NCI-H1436 treated with DMSO at 0.1 percent for 48 hours (cell line): ENCODE measurements at places on chromosomes 5 and 9.

DNA sequence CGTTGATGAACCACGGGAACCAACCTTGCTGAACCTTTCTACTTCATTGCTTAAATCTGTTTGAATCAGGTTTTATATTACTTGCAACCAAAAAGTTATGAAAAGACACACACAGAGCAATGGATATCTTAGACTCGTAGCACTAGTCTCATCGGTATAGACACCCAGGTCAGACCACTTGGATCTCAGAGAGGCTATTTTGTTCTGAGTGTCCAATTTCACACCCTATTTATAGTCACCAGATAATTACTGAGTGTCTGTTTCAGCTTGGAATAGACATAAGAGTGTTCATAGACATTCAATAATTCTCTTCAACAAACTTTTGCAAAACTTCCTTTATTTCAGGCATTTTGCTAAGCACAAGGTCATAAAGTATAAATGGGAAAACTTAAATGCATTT lies 145.4 kb upstream of the EGFLAM start:
- no peak for DNase-seq

- no peak for DNase-seq
These were observed 1711.3 kb upstream of the ACO1 start for GRCh38 chr9:30673132-30673531.

- no peak for DNase-seq
These were observed 137.9 kb downstream of the MPDZ start for GRCh38 chr9:13141629-13142028.

DNA sequence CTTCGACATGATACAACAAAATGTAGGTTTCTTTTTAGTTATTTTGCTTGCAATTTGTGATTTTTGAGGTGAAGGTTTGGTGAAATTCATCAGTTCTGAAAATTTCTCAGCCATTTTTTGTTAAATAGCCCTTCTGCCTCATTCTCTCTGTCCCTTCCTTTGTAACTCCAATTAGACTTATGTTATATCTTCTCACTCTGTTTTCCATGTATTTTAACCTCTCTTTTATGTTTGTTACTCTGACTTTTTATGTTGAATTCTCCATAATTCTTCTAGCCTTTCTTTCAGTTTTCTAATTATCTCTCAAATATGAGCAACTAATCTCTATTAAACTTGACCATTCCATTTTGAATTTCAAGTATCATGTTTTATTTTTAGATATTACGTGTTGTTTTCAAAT lies 172.2 kb upstream of the VCAN start:
- no peak for DNase-seq

DNA sequence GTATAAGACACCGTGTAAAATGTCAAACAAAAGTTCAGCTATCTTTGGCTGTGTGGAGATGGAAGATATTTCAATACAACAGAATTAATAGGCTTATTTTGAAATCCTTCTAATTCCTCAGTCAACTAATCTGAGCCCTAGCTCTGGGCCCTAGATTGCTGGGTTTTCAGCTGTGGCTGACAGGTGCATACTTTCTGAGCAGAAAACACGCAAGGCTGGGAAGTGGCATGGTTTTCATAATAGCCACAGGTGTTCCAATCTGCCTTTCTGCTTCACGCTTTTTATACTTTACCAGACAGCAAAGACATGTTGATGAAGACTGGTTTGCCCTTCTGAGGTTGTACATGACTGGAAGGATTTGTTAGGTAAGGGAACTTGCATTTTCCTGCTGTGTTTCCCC lies 20.7 kb upstream of the XPA start:
- DNase-seq = no peak

DNA sequence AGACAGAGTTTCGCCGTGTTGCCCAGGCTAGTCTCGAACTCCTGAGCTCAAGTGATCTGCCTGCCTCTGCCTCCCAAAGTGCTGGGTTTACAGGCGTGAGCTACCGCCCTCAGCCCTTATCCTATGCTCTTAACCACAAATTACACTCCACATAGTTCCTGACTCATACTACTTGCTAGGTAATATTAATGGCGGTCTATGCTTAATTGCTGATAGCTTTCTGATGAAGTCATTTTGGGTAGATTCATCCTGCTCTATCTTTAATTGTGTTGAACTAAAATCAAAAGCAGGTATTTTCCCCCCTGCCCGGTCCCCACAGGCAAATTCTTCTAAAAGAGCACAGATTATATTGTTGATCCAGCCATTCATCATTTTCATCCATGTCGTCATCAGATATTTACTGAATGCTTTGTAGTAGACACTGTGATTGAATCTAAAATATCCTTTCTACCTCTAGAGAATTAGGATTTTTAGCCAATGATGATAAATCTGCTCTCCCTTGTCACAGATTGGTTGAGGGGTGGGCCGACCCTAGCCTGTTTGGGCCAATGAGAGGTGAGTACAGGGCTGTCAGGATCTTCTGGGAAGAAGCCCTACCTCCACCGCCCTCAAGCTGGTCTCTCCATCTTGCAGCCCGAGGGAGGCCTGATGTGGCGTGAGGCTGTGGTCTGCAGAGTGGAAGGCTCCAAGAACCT lies 144.8 kb downstream of the NR3C1 start:
- DNase-seq = no peak

DNA sequence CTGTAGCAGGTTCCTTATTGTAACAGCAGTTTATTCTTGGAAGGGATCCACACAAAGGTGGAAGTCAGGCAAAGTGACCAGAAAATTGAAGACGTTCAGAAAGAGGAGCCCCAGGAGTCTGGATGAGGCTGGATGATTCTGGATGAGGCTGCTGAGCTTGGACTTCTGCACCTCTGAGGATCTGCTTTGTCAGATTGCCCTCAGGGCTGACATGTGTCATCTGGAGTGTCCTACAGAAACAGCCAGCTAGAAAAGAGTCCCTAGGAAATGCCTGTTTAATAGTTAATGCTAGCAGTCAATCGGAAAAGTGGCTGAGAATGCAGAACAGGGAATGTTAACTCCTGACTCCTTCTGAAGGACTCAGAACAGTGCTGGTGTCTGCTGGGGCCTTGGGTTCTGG lies 236.4 kb downstream of the LRRC70 start:
- DNase-seq = no peak
